CD4-positive, alpha-beta T cell treated with Interferon gamma for 1 hour (primary cell): ENCODE measurements at places on chromosomes 16 and 17.

DNA sequence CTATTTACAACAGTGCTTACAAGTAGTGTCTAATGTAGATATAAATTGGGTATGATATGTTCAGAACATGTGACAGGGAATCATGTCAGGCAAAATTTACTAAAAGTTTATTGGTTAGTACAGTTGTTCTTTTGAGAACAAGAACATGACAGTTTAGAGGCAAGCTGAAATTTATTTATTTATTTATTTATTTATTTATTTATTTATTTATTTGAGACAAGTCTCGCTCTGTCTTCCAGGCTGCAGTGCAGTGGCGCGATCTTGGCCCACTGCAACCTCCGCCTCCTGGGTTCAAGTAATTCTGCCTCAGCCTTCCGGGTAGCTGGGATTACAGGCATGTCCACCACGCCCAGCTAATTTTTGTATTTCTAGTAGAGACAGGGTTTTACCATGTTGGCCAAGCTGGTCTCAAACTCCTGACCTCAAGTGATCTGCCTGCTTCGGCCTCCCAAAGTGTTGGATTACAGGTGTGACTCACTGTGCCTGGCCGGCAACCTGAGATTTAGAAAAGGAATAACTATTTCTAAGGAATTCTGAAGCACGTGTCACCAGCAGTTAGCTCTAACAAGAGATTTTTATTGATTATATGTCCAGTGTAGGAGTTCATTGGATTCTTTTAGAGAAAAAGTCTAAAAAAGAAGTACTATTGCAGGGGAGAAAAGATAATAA lies 24.9 kb downstream of the MRTFB start:
- DNase-seq, result no peak

DNA sequence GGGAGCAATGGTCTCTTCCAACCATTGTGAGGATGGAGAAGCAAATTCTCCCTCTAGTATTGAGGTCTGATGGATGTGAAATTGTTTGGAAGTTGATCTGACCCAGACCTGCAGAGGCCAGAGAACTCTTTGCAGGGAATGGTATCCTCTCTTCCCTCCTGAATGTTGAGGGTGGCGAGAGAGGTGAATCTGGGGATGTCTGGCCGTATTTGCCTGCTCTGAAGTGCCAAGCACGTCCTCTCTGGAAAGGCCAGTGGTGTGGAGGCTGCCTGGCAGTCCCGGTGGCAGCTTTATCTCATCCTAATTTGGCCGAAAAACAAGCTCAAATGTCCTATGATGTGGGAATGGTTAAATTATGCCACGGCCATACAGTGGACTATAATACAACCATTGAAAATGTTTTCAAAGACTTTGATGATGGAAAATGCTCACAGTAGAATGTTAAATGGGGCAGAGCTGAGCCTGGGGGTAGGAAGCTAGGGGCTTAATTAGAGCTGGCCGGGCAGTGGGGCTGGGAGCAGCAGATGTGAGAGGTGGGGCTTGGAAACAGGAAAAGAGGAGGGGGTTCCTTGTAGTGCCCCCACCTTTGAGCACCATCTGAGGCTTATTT lies 30.8 kb downstream of the WSCD1 start:
- no peak for DNase-seq

- DNase-seq, result no peak
These were observed 6.0 kb upstream of the DCXR start for GRCh38 chr17:82043507-82043906.

DNA sequence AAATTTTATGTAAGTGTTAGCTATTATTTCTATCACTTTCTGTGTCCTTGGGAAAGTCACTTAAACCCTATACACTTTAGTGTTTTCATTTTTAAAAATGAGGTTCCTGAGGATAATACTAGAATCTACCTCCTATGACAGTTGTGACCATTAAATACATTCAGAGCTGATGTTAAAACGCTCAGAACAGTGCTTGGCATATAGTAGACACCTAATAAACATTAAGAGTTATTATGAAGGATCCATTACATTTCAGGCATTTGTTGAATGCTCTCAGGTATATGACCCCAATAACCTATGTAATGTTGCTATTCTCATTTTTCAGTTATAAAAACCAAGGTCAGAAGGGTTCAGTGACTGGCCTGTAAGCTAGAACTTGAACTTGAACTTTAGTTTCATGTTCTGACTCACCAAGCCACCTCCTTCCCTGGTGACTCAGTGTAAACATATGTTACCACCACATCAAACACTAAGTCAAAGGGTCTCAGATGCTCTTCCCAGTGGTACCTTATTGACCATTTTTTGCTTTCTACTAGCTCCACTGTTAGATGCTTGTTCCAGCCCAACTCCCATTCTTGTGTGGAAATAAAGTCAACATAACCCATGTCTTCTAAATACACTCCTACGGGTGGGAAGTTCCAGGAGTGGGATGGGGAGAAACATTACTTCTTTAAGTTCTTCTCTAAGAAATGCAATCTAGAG lies 47.6 kb downstream of the HSD17B2 start:
- no peak for DNase-seq

- DNase-seq, result no peak
These were observed 112.0 kb upstream of the SMURF2 start for GRCh38 chr17:64773836-64774761.

DNA sequence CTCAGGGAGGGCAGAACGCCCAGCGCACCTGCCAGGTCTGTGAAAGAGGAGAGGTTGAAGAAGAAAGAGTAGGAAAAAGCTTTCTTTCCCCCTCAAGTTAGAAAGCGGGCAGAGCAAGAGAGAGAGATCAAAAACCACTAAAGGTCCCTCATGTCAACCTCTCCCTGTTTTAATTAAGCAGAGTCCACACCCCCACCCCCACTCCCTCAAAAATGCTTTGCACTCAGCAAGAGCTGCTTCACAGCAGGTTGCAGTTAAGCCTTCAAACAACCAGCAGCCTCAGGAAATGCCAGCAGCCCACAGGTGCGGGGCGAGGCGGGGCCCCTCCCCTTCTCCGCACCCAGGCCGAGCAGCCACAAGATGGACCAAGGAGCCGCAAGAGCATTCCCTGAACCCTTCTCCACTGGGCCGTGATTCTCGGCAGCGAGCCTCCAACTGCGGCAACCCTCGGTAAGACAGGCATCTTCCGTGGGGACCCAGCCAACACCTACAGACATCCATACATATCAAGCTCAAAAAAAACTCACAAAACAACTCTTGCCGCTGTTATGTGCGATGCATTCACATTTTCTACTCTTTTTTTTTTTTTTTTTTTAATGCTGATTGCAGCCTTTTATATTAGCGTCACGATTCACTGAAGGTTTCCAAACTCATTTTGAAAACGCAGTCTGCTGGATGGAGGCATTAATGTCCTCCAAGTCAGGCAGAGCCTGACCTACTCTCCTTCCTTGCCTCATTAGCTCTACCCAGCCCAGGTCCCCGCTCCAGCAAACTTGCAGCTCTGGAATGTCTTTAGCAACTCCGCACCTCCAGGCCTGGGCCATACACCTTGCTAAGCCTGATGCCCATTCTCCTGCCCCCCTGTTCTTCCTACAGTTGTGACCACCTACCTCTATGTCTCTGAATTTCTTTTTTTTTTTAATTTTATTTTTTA lies 66.1 kb downstream of the AXIN2 start:
- DNase-seq, result no peak

- no peak for DNase-seq
These were observed 5.2 kb downstream of the ZNF23 start for GRCh38 chr16:71456801-71457200.

DNA sequence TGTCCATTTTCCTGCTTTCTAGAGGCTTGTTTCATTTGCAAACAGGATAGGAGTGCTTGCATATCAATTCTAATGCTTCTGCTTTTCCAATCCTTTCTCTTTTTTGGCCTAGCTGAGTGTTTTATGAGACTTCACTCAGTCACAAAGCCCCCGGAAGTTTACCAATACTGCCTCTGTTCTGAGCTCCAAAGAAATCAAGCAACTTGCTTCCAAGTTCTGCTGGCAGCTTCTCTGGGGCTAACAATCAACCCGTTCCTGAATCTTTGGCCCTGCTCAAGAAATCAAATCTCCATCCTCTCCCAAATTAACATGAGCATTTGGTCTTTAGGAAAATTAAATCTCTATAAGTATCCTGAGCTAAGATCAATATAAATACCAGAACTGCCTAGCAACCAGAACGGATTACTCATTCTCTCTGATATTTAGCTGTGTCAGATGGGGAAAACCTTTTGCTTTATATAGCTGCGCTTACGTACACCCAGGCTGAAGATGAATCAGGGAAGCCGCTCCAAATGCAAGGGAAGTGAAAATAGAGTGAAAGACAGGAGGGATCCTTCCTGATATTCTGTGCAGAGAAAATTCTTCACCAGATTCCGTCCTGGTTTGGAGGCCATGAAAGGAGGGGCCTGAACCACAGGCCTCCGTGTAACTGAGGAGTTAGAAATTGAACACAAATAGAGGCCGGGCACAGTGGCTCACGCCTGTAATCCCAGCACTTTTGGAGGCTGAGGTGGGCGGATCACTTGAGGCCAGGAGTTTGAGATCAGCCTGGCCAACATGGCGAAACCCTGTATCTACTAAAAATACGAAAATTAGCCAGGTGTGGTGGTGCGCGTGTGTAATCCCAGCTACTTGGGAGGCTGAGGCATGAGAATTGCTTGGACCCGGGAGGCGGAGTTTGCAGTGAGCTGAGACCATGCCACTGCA lies 23.3 kb upstream of the GRB2 start:
- DNase-seq, result peak; percentile 19

DNA sequence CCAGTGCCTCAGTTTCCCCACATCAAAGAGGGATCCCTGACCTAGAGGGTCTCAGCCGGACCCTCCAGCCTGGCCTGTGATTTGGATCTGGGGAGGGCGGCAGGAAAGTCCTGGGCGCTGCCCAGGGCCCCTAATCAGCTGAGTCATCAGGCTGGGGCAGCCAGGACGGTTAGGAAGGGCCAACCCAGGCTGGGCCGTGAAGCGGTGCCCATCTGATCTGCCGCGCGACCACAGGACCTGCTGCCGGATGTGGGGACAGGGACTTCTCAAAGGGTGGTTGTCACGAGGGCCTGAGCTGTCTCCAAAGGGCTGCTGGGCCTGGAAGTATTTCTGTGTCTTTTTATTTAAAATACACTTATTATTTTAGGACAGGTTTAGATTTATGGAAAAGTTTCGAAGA lies 4.4 kb downstream of the TPSAB1 start:
- peak; percentile 40 for DNase-seq

DNA sequence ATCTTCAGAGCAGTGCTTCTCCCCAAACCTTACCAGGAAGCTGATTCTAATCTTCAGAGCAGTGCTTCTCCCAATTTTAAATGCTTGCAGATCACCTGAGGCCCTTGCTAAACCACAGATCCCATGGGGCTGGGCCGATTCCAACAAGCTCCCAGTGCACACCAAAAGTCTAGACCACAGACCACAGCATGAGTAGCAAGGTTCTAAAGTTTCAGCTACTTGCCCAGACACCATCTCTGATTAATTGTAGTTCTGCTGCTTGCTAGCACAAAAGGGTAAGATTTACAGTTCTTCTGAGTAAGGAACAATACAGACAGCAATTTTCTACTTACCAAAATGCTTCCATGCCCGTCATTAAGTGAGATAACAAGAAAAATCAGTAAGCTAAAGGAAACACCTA lies 12.2 kb downstream of the CLEC3A start:
- no peak for DNase-seq

- no peak for DNase-seq
These were observed 18.3 kb downstream of the CDIPT start for GRCh38 chr16:29844575-29845331.

DNA sequence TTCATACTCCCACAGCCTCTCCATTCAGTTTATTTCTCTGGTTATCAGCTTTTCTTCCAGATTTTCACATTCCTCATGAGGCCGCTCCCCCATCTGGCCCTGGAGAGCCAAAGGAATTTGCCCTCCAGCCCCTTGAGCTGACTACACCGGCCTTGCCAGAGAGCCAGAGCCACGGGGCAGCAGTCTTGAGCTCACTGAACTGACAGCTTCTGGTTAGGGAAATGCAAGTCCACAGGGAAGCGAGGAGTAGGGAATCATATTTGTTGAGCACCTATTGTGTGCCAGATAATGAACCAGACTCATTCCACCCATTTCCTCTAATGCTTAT lies 102.4 kb downstream of the ABCC12 start:
- DNase-seq, result no peak

DNA sequence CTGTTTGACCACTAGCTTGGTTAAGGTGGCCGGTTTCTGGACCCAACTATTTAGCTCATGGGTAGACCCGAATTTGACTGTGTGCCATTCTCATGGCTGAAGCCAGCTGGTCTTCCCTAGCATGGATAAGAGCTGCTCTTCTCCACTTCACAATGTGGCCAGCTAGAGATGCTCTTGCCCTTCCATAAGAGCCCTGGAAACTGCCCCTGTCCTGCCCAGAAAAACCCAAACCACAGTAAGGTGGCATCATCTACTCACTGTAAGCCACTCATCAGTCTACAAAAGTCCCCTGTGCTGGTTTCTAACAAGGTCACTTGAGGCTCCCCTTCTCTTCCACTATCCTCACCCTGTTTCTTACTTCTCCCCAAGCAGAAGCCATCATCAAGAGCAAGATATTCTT lies 165.1 kb downstream of the HS3ST2 start:
- no peak for DNase-seq

- no peak for DNase-seq
These were observed 88.4 kb downstream of the CHD9NB start for GRCh38 chr16:52964290-52964689.

GRCh38 chr16:11082108-11082859 lies 137.9 kb downstream of the CLEC16A start:
- no peak for DNase-seq

GRCh38 chr17:29619251-29619650 lies 3.5 kb downstream of the CORO6 start:
- no peak for DNase-seq

DNA sequence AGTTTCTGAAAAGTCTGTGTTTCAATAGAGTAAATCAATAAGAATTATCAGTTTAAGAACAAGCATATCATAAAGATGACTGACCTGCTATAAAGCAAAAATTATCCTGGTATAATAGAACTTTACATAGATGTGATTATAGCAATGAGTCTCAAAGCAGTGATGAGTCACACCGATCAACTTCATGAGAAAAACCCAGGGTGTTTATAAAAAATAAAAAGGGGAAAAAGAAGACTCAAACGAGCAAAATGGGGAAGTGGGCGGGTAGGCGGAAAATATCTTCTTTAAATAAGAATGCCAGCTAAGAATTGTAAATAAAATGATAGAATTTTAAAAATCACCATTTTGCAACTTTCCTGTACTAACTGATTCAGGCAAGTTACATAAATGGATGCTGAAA lies 46.8 kb downstream of the BRIP1 start:
- DNase-seq, result no peak

GRCh38 chr16:88192601-88193000 lies 190.2 kb upstream of the ZNF469 start:
- no peak for DNase-seq

GRCh38 chr16:4298761-4299522 lies 16.9 kb upstream of the GLIS2 start:
- no peak for DNase-seq

DNA sequence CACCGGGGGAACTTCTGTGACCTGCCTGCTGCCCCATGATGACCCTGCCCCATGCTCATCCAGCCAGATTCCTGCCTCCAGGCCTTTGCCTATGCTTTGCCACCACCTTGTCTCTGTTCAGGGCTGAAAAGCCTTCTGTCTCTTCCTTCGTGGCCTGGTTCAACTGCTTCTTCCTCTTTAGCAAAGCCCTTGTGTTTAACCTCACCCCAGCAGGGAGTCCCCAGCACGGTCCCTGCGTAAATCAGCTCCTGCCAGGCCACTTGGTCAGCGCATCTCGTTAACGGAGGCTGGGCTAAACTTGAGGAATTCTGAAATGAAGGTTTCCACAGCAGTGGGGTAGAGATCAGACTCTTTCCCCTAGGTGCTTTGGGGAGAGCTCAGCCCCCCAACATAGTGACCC lies 16.1 kb upstream of the KCNJ12 start:
- DNase-seq, result no peak

GRCh38 chr16:89371968-89372634 lies 118.3 kb downstream of the ANKRD11 start:
- no peak for DNase-seq

GRCh38 chr17:7173687-7174602 lies 5.2 kb downstream of the ASGR1 start:
- DNase-seq, result peak; percentile 66
